ENCODE measurements at places on chromosomes 12 and 14. TPM values are rescaled to one million over a fixed set of nuclear protein-coding genes. Genes with fewer than 3 reads are reported as not detected.

MORN3 gene
- 0.86 TPM for total RNA-seq

MYH6 gene
- not detected for total RNA-seq

ALG10B gene
- 6.7 TPM for total RNA-seq

KRT71 gene
- total RNA-seq = not detected

CIDEB gene
- 1.6 TPM for total RNA-seq

PA2G4 gene
- 82.9 TPM for total RNA-seq

RAB15 gene
- 5.2 TPM for total RNA-seq

DTD2 gene
- 35.3 TPM for total RNA-seq

AVPR1A gene
- 1.9 TPM for total RNA-seq

DHRS7 gene
- total RNA-seq = 62.8 TPM

FGF23 gene
- not detected for total RNA-seq
